ENCODE measurements at places on chromosomes 5 and 9. TPM values are rescaled to one million over a fixed set of nuclear protein-coding genes. Genes with fewer than 3 reads are reported as not detected.

RETREG1 gene
- 64.3 TPM for polyA plus RNA-seq

ATP10B gene
- polyA plus RNA-seq, result not detected

MEGF10 gene
- polyA plus RNA-seq, result not detected

OBP2A gene
- polyA plus RNA-seq, result not detected

SLC36A2 gene
- polyA plus RNA-seq, result not detected

BTNL3 gene
- polyA plus RNA-seq, result not detected

NR6A1 gene
- polyA plus RNA-seq, result not detected

ENTPD8 gene
- not detected for polyA plus RNA-seq

HOMER1 gene
- polyA plus RNA-seq, result 0.44 TPM

GRCh38 chr5:90287036-90287435 lies 122.5 kb downstream of the CETN3 start:
- H3K4me3 ChIP-seq, result no peak overlapping the region
- H3K27me3 ChIP-seq, result no peaks in the 10 kb centered on the region
- no peaks in the 10 kb centered on the region for H3K36me3 ChIP-seq
- H3K27ac ChIP-seq, result no peak overlapping the region

DNA sequence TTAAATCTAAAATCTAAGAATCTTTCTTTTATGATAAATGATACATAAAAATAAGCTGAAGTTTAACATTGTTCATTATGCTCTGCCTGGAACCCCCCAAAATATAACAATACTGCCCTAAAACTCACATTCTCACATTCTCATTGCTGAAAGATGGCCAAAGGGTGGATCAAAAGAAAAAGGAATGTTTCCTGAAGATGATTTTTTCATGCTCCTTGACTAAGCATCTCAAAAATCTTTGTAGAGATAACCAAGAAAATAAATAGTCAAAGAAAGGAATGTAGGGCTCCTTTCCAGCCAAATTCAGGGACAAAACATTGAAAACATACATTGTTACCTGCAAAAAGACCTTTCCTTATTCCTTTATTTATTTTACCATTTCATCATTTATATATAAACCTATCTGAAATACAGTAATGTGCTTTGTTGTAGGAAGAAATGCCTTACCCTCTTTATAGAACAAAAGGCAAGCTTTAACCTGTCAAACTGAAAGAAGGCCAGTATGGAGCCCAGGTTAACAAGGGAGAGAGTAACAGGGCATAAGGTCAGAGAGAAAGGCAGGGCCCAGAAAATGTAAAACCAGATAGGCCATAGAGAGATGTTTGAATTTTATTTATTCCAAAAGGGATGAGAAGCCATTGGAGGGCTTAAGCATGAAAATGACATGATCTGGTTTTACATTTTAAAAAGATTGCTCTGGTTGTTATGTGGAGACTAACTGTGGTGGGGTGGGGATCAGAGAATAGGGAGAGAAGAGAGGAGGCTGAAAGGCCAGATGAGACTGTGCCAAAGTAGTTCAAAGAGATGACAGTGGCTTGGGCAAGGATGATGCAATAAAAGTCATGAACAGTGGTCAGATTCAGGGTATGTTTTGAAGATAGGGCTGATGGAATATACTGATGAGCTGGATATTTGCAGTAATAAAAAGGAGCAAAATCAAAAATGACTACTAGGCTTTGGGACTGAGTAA lies 37.3 kb upstream of the CDK5RAP2 start:
- peaks cover 5% of the 10 kb centered on the region for H3K36me3 ChIP-seq
- H3K27me3 ChIP-seq, result no peaks in the 10 kb centered on the region

- H3K4me1 ChIP-seq, result no peaks in the 10 kb centered on the region
- no peak overlapping the region for H3K27ac ChIP-seq
- H3K4me3 ChIP-seq, result no peak overlapping the region
- H3K27me3 ChIP-seq, result no peaks in the 10 kb centered on the region
These were observed 69.3 kb upstream of the STC2 start for GRCh38 chr5:173397516-173397915.

DNA sequence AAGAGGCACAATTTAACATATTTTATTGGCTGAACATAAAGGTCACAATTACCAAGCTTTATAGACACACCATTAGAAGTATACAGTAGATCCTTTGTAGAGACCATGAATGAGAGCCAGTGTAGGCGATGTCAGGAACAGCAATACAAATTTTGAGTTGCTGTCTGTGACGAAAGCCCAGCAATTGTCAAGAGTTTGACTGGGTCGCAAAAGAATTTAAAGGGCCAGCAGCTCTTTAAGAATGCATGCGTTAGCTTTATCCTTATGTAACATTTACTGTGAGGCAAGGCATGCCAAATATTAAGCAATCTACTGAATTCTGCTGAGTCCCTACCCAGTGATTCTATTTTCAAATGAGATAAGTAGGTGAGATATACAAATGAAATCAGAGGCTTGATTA lies 236.9 kb downstream of the ARRDC3 start:
- H3K27me3 ChIP-seq, result peaks cover 4% of the 10 kb centered on the region
- H3K27ac ChIP-seq, result no peak overlapping the region
- no peak for DNase-seq
- H3K4me1 ChIP-seq, result no peaks in the 10 kb centered on the region
- H3K36me3 ChIP-seq, result no peaks in the 10 kb centered on the region

DNA sequence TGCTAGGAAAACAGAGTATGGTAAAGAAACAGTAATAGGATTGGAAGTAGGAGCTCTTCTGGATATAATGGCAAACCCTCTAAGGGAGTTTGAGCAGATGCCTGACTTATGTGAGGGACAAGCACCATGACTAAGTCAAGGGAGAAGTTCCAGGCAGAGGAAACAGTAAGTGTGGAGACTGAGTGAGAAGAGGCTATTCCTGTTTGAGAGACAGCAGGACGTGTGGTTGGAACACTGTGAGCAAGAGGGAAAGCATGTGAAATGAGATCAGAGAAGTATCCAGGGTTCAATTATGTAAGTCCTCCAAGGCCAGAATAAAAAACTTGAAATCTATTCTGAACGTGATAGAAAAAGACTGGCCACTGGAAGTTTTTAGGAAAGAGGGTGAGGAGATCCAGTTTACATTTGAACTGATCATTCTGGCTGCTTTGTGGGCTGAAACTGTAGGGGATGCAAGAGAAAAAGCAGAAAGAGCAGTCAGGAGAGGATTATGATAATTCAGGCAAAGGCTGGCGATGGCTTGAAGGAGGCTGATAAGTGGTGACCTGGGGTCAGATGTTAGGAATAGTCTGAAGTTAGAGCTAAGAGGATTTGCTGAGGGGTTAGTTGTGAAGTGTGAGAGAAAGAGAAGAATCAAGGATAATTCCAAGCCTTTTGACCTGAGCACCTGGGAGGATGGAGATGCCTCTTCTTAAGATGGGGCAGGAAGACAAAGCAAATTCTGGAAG lies 19.2 kb downstream of the DMAC1 start:
- DNase-seq, result no peak
- no peak overlapping the region for H3K27ac ChIP-seq
- H3K4me1 ChIP-seq, result peaks cover 7% of the 10 kb centered on the region
- no peaks in the 10 kb centered on the region for H3K36me3 ChIP-seq
- peaks cover 2% of the 10 kb centered on the region for H3K27me3 ChIP-seq

DNA sequence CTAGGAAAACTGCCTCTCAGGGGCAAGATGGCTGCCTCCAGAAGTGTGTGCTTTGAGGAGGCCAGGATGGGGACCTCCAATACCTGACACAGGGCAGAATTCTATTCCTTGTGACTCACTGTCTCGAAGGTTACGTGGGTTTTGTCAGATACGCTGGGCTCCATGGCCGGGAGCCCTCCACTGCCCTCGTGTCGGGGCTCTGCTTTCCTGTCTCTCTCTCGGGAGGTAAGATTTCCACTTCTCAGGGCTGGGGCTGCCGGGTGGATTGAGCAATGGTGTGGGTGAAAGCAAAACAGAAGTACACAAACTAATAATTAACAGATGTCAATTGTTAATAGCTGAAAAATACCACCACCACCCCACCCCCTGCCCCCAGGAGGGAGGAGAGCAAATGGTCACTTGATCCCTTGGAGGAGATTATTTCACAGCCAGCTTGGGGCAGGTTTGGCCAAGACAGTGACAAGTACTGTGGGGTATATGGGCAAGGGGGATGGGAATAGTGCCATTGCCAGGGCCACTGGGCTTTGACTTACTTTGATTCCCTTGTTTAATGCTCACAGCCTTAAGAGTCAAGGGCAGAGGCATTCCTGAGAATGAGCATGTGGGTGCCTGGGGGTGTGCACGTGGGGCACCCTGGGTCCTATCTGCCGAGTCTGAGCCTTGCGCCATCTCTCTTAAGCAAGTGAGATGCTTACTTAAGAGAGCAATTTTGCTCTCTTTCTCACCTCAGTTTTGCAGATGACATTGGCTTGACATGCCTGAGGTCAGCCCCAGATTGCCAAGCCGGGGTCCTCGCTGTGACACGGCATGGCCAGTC lies 28.8 kb upstream of the DAB2IP start:
- DNase-seq, result no peak
- no peaks in the 10 kb centered on the region for H3K27me3 ChIP-seq
- no peaks in the 10 kb centered on the region for H3K36me3 ChIP-seq
- no peak overlapping the region for H3K4me3 ChIP-seq
- H3K4me1 ChIP-seq, result no peaks in the 10 kb centered on the region

- no peak overlapping the region for H3K4me3 ChIP-seq
- H3K27me3 ChIP-seq, result no peaks in the 10 kb centered on the region
- no peak overlapping the region for H3K27ac ChIP-seq
These were observed 11.2 kb upstream of the SETD9 start for GRCh38 chr5:56898213-56898612.

DNA sequence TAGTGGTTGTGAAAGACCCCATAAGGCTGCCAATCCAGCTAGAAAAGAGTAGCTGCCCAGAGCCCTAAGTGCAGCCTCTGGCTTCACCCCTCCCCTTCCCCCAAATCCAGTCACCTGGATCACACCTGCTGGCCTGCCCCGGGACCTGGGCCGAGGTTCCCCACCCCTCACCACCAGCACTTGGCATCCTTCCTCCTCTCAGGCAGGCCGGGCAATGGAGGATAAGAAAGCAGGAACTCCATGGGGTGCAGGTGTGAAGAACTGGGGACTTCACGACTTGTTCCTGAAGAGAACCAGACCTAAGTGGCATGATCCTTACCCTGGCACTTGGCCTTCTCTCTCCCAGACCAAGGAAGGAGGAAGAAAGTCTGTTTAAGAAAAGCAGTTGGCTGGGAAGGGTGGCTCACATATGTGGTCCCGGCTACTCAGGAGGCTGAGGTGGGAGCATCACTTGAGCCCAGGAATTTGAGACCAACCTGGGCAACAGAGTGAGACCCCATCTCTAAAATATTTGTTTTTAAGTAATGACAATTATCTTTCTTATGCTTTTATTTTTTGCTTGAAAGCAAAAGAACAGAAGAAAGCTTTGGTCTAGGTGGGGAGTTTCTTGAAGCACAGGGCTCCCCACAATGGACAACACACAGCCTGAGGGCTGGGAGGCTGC lies 131.1 kb downstream of the PAX5 start:
- no peaks in the 10 kb centered on the region for H3K36me3 ChIP-seq
- H3K4me3 ChIP-seq, result no peak overlapping the region
- peaks cover 3% of the 10 kb centered on the region for H3K27me3 ChIP-seq
- H3K27ac ChIP-seq, result no peak overlapping the region
- DNase-seq, result no peak

DNA sequence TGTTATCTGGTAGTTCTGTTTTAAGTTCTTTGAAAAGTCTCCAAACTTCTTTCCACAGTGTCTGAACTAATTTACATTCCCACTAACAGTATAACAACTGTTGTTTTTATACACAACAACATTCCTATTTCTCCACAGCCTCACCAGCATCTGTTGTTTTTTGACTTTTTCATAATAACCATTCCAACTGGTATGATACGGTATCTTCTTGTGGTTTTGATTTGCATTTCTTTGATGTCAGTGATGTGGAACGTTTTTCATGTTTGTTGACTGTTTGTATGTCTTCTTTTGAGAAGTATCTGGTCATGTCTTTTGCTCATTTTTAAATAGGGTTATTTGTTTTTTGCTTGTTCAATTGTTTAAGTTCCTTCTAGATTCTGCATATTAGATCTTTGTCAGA lies 12.6 kb upstream of the GRAMD2B start:
- H3K27me3 ChIP-seq, result peaks cover 4% of the 10 kb centered on the region
- DNase-seq, result no peak
- H3K4me3 ChIP-seq, result no peak overlapping the region
- no peaks in the 10 kb centered on the region for H3K4me1 ChIP-seq
- no peaks in the 10 kb centered on the region for H3K36me3 ChIP-seq

DNA sequence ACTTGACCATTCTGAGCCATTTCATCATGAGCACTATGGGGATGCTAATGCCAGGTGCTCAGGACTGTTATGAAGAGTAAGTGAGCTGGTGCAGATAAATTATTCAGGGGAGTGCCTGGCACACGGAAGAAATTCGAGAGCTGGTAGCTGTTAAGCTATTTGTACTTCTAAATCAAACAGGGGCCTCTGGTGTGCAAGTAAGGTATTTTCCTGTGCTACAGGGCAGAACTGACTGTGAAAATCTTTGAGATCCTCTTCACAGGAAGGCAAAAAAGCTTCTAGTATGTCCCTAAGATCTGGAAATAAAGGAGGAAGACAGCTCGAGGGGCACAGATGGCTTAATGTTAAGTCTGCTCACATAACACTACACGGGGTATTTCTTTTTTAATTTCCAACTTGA lies 106.3 kb upstream of the SPOCK1 start:
- no peak for DNase-seq
- H3K27ac ChIP-seq, result no peak overlapping the region
- H3K4me3 ChIP-seq, result no peak overlapping the region
- no peaks in the 10 kb centered on the region for H3K36me3 ChIP-seq
- H3K27me3 ChIP-seq, result peaks cover 5% of the 10 kb centered on the region
- no peaks in the 10 kb centered on the region for H3K4me1 ChIP-seq

DNA sequence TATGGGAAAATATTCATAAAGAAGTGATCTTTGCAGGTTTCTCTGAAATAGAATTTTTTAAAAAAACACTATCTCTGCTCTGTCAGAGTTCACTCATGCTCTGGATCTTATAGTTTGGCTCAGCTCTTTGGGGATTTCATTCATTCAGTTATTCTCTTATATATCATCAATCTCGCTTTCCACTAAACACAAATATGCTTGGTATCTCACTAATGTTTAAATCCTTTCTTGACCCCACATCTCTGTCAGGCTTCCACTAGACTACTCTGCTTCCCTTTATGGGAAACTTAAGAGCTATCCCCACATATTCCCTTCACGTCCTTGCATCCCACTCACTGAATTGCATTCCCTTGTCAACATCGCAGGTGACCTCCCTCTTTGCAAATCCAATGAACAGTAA lies 396.1 kb downstream of the ENC1 start:
- H3K36me3 ChIP-seq, result no peaks in the 10 kb centered on the region
- no peak for DNase-seq
- H3K4me1 ChIP-seq, result no peaks in the 10 kb centered on the region
- H3K27ac ChIP-seq, result no peak overlapping the region

DNA sequence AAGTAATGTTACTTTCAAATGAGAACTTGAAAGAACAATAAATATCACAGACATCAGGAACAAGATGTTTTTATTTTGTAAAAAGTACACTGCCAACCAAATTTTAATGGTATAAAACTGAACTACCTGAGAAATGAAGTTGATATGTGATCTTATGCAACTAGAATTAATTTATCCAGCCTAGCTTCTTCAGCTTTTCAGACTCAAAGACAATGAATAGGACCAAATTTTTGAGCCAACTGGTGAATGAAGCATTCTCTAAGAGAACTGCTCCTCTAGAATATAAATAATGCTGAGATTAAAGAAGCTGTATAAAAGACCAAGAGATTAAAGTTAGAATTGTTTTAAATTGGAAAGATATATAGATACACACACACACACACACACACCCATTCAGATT lies 9.9 kb downstream of the CDC14B start:
- H3K36me3 ChIP-seq, result no peaks in the 10 kb centered on the region
- no peak overlapping the region for H3K27ac ChIP-seq
- H3K27me3 ChIP-seq, result peaks cover 24% of the 10 kb centered on the region

- H3K27me3 ChIP-seq, result no peaks in the 10 kb centered on the region
- no peaks in the 10 kb centered on the region for H3K4me1 ChIP-seq
These were observed 535.0 kb upstream of the CDH18 start for GRCh38 chr5:20522905-20523482.
